ENCODE measurements at places on chromosomes 3 and 15.

DNA sequence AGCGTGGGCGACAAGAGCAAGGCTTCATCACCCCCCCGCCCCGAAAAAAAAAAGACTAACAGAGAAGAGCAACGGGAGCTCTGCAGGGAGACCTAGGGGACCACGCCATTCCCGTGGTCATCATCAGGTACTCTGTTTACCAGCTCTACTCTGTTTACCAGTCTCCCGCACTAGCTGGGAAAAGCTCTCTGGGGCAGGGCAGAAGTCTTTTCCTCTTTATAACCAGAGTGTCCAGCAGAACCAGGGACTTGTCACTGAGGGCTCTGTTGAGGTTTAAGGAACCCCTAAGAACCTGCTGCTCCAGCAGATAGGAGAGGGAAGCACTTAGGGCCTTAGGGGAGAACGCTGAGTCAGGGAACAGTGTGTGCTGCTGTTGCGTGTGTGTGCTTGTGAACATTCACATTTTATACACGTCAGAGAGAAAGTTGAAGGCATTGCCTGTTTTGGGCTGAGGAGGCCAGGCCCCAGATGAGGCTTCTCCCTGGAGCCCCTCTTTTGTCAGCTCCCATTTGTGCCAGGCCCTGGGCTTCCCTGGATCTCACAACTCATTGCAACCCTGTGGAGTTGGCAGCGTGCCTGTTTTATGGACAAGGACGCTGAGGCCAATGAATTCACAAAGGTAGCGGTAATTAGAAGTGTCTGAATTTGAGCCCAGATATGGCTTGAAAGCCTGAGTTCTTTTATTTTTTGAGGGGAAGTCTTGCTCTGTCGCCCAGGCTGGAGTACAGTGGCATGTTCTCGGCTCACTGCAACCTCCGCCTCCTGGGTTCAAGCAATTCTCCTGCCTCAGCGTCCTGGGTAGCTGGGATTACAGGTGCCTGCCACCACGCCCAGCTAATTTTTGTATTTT lies 24.2 kb upstream of the ERICH6 start:
- DNase-seq, result no peak

DNA sequence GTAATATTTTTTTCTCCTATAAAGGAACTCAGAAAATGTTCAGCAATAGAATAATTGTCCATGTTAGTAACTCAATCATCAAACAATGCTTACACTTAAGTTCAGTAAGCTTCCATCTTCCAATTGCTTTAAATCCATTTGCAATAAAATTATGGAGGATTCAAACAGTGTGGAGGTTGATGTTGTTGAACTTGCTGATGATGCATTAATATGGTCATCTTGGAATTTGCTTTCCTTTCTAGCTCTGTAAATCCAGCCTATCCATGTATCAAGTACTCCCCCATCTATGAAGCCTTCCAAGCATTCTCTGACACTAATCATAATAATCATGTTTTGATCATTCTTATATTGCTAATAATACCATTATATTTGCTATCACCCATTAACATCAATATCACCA lies 378.4 kb upstream of the CNTN3 start:
- no peak for DNase-seq

DNA sequence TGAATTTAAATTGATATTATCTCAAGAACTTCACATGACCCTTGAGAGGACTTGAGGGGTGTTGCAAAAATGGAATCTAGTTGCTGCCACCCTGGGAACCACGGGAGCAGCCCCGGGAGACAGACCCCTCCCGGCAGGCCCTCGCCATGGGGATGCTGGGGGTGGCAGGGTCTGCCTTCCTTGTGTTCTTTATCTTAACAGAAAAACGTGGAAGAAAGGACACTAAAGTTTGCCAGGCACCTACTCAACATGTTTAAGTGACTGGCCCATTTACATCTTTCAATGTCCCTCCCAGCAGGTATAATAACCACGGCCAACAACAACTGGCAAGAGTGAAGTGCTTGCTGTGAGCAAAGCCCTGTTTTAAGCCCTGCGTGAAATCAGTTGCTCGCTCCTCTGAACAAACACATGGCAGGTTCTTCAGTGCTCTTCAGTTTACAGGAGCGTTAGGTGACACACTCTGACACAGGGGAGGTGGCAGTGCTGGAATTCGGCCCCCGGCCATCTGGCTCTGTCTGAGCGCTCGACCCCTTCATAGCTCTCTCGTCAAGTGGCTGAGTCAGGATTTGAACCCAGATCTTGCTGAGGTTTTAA lies 112.5 kb downstream of the ASB7 start:
- DNase-seq, result no peak

- DNase-seq, result no peak
These were observed 440.8 kb downstream of the PYDC2 start for GRCh38 chr3:191901741-191902140.

GRCh38 chr15:31359702-31360111 lies 33.1 kb downstream of the KLF13 start:
- no peak for DNase-seq

- DNase-seq, result no peak
These were observed 229.7 kb upstream of the TBL1XR1 start for GRCh38 chr3:177426878-177427495.

- DNase-seq, result no peak
These were observed 4.9 kb downstream of the PRRT3 start for GRCh38 chr3:9947025-9947995.

DNA sequence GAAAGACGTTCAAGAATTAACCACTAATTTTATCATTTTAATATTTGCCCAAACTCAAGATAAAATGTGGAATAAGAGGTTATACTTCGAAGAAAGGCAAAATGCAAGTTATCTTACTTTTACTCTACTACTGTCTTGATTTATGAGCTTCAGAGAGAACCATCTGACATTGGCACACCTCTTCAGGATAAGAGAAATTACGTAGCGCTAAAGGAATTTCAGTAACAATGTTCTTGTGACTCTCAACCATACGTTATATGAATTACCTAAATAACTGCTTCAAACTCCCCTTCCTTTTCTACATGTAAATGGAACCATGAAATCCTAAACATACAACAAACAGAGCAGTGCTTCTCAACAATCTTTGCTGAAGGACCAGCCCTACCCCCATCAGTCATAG lies 96.8 kb downstream of the ZNF385D start:
- DNase-seq, result no peak

- DNase-seq, result no peak
These were observed 23.4 kb upstream of the GATM start for GRCh38 chr15:45401665-45402161.

GRCh38 chr3:54756330-54756731 lies 171.5 kb downstream of the LRTM1 start:
- no peak for DNase-seq

GRCh38 chr15:90624278-90624981 lies 92.7 kb upstream of the BLM start:
- no peak for DNase-seq

- no peak for DNase-seq
These were observed 50.2 kb upstream of the TNFSF10 start for GRCh38 chr3:172573422-172573821.

DNA sequence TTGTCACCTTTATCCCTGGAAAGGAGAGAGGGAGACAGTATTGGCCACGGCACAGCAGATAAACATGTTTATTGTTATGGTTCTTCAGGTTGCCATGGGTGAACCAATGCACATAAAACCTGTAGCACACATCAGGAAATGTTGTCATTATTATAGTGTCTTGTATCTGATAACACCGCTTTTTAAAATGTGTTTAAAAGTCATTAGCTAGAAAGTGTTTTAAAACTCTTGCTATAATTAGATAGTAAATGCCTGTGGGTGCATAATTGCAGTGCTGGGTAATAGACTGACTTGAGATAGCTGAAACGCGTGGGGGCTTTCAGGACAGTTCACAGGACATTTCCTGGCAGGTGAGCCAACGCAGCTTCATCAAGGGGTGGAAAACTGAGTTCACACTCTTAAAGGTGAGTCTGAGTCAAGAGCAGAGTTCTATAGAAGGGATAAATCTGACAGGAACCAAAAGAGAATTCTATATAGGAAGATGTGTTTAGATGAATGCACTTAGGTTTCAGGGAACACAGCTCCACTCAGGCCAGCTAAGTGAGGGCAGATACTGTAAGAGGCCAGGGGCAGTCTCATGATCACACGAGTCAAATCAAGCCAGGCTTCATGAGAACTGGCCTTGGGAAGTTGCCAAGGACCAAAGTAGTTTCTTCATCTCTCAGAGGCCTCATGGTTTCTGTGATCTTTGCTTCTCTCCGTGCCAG lies 35.6 kb upstream of the PPP4R2 start:
- no peak for DNase-seq

DNA sequence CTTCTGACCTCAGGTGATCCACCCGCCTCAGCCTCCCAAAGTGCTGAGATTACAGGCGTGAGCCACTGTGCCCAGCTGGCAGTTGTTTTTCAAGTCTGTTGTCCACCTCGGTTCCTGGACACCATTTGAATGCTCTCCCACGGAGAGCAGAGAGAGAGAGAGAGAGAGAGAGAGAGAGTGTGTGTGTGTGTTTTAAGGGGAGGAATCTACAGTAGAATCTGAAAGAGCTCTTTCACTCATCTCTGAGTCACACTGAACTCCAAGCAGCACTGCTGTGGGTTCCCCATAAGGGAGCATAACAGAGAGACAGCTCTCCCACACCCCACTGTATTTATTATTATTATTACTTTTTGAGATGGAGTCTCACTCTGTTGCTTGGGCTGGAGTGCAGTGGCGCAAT lies 156.6 kb downstream of the RPLP1 start:
- DNase-seq, result no peak

- no peak for DNase-seq
These were observed 30.6 kb downstream of the PSMD6 start for GRCh38 chr3:63992516-63993209.

- no peak for DNase-seq
These were observed 951 bp downstream of the TARS3 start for GRCh38 chr15:101723171-101723873.

GRCh38 chr3:182981038-182981380 lies 671 bp upstream of the DCUN1D1 start:
- no peak for DNase-seq

- no peak for DNase-seq
These were observed 7.3 kb upstream of the MINDY4B start for GRCh38 chr3:150912501-150912900.

- no peak for DNase-seq
These were observed 22.6 kb upstream of the TNFAIP8L3 start for GRCh38 chr15:51117270-51117669.

GRCh38 chr3:196220991-196221390 lies 4.7 kb downstream of the SLC51A start:
- no peak for DNase-seq

- no peak for DNase-seq
These were observed 22.8 kb downstream of the TTC14 start for GRCh38 chr3:180624714-180625113.

GRCh38 chr3:74000725-74001124 lies 376.0 kb upstream of the PDZRN3 start:
- no peak for DNase-seq

DNA sequence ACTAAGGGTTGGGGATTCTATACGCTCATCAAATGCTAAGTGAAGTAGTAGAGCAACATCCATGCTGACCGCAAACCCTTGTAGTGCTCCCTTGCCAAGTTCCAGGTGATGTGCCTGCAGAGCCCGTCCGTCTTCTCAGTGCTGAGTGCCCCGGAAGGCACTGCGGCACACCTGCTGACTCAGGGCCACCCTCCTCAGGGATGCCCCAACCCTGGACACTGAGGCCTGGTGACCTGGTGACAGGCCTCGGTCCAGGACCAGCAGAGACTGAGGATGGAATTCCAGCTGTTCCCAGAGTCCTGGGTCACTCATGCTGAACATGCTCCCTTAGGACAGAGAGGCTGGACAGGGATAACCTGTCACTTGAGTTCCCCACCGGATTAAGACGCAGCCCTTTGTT lies 422.5 kb downstream of the OCA2 start:
- no peak for DNase-seq

DNA sequence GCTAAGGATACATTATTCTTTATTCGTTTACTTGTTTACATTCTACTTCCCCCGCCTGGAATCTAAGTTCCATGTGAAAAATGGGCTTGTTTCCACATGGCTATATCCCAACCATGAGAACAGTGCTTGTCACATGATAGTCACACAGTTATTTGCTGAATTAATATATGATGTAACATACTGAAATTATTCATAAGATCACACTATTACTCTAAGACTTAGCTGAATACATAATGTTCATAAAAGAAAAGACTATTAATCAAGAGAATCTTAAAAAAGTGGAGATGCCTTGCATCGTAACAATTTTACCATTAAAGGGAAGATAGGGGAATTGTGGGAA lies 6.5 kb downstream of the PBRM1 start:
- no peak for DNase-seq

GRCh38 chr3:116057400-116058006 lies 387.8 kb downstream of the LSAMP start:
- no peak for DNase-seq

DNA sequence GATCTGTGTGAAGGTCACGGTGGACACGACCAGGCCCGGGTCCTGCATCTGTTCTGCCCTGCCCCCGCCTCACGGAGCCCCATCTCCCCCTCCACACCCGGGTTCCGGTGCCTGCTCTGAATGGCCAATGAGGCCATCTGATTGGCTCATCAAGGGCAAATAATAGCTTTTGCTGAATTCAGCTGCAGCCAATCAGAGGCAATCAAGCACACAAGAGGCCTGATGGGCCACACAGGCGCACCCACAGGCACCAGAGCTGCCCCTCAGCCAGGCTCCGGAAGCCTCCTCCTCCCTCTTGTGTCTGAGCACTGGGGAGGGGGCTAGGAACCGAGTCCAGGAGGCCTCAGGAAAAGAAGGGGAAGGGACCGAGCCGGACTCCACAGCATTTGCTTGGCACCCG lies 49.5 kb downstream of the CACNA2D2 start:
- DNase-seq, result no peak

- no peak for DNase-seq
These were observed 245.2 kb downstream of the EFHB start for GRCh38 chr3:19688767-19689166.

DNA sequence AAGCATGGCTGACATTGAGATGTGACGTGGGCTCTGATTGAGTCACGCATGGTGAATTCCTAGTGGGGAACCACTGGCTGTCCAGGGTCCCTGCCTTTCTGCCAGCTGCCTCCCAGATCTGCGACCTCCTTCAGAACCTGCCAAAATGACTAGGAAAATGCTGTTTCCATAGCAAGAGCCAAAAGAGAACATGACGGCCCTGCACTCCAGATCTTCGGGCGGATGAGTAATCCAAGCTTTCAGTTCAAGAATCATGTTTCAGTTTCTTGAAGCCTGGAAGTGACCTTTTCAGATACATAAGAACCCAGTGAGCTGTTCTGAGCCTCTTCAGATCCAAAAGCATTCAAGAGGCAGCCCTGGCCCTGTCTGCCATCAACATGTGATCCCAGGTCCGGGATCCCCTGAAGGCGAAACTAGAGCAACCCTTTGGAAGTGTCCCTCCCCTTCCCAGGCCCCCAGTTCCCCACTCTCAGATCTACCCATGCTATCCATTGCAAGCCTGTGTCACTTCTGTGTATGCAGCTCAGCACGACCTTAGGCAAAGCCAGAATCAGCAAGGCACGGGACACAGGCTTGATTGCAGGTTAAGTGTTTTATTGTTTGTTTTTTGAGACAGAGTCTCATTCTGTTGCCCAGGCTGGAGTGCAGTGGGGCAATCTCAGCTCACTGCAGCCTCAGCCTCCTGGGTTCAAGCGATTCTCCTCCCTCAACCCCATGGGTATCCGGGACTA lies 19.7 kb downstream of the ANKRD63 start:
- DNase-seq, result no peak

Measured in activated B cell treated with CpG ODN at 0.5 μM for 24 hours (primary cell).